Stimulated activated CD4-positive, alpha-beta T cell treated with anti-CD3 and anti-CD28 coated beads, Interleukin-15, amount 100 ng/mL, for 1 hour (primary cell): ENCODE measurements at places on chromosomes 6 and 20.

- DNase-seq = no peak
Measured at GRCh38 chr6:138113588-138114210, 6.5 kb upstream of the PERP start.

- DNase-seq = no peak
Measured at GRCh38 chr6:75563032-75563431, 38.6 kb upstream of the SENP6 start.

DNA sequence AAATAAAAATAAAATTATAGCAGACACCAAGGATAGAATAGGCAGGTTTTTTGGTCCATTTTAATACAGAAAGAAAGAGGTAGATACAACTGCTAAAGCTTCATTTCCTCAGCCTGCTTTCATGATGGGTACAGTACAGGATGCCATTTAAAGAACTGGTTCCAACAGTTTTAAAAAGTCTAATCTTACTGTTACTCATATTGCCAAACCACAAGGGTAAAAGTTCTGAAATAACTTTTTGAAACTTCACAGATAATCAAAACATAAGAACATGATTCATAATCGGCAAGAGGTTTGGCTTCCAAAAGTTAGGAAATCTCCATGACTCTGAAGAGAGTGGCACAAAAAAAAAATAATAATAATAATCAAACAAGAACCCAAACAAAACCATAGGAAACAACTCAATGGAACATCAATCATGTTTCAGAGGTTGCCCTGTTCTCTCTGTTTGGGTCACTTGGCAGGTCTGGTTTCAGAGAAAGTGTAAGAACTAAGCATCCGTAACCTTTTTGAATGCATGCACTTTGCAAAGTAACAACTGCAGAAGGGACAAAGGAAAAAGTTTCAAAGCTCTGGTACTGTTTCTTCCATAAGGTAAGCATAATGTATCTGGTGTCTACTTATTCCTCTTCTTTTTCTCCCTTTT is 79.7 kb downstream of the SMLR1 start:
- DNase-seq = no peak

- DNase-seq = no peak
Measured at GRCh38 chr6:12446394-12446793, 156.2 kb downstream of the EDN1 start.
